ENCODE measurements at places on chromosomes 11 and 22. TPM values are rescaled to one million over a fixed set of nuclear protein-coding genes. Genes with fewer than 3 reads are reported as not detected.
A peak's percentile ranks its signal among the peaks of the same experiment; 100 is the strongest.

DNA sequence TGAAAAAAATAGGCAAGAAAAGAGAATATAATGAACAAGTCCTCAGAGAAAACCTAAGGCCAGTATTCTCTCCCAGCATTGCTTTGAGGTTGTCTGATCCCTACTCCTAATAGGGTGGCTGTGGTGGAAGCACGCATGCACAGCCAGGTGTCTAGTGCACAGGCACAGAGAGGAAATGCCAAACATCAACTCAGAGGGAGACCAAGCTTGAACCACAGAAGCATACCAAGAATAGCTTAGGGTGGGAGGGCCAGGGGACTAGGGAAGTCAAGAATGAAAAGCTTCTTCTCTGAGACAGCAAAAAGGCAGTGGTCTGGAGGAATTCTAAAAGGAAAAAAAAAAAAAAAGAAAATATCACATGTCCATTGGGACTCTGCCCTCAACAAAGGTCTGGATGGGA lies 244.1 kb upstream of the API5 start:
- DNase-seq, result no peak

- DNase-seq, result no peak
Observed at GRCh38 chr11:99418927-99419720, 398.4 kb downstream of the CNTN5 start.

DNA sequence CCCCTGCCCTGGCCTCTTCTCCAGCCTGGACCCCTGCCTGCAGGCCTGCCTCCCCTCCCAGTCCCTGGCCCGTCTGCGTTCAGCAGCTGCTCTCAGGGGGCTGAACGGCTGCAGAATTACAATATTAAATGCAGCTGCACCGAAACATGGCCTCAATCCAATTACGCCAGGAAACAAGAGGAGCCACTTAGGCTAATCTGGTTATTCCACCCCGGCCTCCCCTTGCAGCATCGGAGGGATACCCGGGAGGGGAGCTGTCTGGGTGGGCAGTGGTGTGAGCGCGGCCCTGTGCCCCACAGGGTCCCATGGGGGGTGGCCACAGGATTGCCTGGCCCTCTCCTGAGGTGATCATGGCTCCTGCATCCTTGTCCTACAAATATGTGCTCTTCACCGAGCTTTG lies 42.6 kb downstream of the FLRT1 start:
- DNase-seq, result no peak

DNA sequence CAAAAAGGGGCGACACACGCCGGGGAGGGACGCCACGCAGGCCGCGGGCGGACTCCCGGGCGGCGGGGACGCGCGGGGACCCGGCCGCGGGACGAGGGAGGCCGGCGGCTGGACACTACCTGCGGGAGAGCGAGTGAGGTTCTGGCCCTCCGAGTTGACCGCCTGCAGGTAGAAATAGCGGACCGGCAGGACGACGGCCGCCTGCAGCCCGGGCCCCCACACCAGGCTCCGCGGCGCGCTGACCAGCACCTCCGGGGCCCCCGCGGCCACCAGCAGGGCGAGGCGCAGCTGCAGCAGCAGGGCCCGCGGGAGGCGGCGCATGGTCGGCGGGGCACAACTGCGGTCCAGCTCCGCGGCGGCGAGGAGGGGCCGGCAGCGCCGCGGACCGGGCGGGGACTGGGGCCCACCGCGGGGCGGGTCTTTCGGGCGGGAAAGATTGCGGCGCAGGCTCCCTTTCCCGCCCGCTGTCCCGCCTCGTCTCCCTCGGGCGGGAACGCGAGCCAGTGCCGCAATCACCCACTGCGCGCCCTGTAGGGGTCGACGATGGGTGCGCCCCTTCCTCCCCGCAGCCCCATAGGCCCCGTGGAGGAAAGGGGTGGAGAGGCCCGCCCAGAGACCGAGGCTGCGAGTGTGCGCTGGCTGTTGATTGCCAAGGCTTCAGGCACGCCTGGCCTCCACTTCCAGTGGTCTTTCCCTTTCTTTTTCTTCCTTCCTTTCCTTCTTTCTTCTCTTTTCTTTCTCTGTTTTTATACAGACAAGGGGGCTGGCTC lies at the start of gene POGLUT3:
TSS of gene POGLUT3 (minus strand) at position 339 of the 770 bp plus-strand sequence. CDS start at position 321, 18 bp downstream.
- peak; percentile 87 for DNase-seq

DNA sequence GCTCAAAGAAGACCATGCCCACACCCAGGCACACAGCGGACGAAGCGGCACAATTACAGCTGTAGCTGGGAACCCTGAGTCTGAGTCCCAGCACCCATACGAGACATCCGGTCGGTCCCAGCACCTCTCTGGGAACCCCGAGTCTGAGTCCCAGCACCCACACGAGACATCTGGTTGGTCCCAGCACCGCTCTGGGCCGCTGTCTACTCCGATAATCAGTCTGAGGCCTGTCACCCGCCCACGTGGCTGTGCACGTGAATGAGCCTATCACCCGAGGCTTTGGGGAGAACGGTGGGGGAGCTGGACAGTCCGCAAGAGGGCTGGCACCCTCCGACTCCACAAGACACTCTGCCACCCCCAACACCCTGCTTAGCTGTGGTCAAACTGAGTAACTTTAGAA lies 6.2 kb downstream of the TTLL8 start:
- DNase-seq, result no peak

SMTNL1 gene
- not detected for total RNA-seq

All from posterior vena cava (tissue), 2 donors.